Sigmoid colon (tissue), 7 donors: ENCODE measurements at places on chromosomes 2 and 18. TPM values are rescaled to one million over a fixed set of nuclear protein-coding genes. Genes with fewer than 3 reads are reported as not detected.

DNA sequence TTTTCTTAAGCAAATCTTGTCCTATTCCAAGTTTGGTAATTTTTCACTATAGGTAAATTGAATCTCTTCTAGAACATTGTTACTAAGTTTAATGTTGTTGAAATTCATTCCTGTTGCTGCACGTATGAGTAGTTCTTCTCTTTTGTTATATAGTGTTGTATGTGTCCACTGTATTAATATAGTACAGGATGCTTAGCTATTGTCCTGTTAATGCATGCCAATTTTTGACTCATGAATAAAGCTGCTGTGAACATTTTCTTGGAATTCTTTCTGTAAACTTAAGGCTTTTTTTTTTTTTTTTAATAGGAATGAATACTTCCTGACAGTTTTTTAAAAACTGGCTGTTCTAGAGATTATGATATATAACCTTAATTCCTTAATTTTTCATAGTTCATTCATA is 326.9 kb downstream of the SLC4A3 start:
- DNase-seq: no peak

DNA sequence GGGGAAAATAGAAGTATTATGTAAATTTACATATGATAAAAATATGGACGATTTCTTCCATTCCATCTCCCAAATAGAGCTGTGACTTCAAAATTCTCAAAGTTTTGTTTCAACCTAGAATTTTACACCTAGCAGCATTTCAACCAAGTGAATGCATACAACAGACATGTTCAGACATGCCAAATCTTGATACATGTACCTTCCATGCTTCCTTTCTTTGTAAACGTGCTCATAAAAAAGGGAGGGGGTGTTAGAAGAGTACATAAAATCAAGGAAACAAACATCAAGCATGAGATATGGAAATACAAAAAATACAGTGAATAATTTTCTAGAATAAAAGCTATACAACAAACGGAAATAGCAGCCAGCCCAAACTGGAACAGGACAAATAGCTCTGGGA is 974.2 kb downstream of the ERBB4 start:
- DNase-seq: no peak

DNA sequence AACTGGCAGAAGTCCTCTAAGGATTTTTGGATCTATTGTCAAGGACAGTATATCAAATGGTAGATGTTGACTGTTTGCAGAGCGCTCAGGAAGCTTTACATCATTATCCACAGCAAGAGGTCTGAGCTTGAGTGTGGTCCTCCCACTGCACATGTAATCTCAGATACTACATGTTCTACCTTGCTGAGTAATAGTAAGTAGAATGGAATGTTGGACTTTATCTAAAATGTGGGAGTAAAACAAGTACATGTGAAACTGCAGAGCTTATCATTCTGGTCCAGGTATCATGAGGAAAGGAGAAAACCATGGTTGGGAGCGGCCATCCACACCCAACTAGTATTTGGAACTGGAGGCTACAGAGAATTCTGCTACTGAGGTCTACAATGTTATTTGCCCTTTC is 19.3 kb upstream of the CD28 start:
- no peak for DNase-seq

GALNT3 gene
- polyA plus RNA-seq: 16.6 TPM

GRCh38 chr18:58110398-58110797 is 66.4 kb downstream of the NEDD4L start:
- no peak for DNase-seq

- DNase-seq: no peak
These were observed 7.7 kb downstream of the HMSD start for GRCh38 chr18:63956755-63957154.

GRCh38 chr18:58105206-58105887 is 61.3 kb downstream of the NEDD4L start:
- no peak for DNase-seq

XRCC5 gene
- polyA plus RNA-seq: 86.0 TPM

DNA sequence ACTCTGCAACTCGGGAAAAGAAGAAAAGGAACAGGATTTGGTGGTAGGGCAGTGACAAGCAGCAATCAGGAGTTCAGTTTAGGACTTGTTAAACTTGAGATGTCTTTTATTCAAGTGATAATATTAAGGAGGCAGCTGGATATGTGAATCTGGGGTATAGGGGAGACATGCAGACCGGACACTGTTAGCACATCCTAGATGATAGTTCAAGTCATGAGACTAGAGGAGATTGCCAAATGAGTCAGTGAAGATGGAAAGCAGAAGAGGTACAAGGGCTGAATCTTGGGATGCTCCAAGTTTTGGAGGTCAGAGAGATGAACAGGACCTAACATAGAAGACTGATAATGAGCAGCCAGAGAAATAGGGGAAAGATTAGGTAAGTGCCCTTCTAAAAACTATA is 69.5 kb upstream of the PSME4 start:
- no peak for DNase-seq

- no peak for DNase-seq
These were observed 60.5 kb downstream of the CDH2 start for GRCh38 chr18:28116461-28116860.

- DNase-seq: no peak
These were observed 25.7 kb downstream of the DHX57 start for GRCh38 chr2:38850045-38850444.

ARHGEF4 gene
- 1.7 TPM for polyA plus RNA-seq

NCOA1 gene
- 11.4 TPM for polyA plus RNA-seq

ASAP2 gene
- polyA plus RNA-seq: 25.8 TPM

POTEJ gene
- 0.01 TPM for polyA plus RNA-seq
